ENCODE measurements at places on chromosomes 5 and 9. TPM values are rescaled to one million over a fixed set of nuclear protein-coding genes. Genes with fewer than 3 reads are reported as not detected.

The PRDM12 gene
- not detected for polyA plus RNA-seq

The PCDHGB7 gene
- polyA plus RNA-seq, result 1.1 TPM

GRCh38 chr5:81505672-81506071 lies 111.7 kb upstream of the ACOT12 start:
- H3K4me3 ChIP-seq, result no peak overlapping the region
- no peaks in the 10 kb centered on the region for H3K27me3 ChIP-seq
- H3K4me1 ChIP-seq, result no peaks in the 10 kb centered on the region
- no peak for DNase-seq
- no peak overlapping the region for H3K27ac ChIP-seq

DNA sequence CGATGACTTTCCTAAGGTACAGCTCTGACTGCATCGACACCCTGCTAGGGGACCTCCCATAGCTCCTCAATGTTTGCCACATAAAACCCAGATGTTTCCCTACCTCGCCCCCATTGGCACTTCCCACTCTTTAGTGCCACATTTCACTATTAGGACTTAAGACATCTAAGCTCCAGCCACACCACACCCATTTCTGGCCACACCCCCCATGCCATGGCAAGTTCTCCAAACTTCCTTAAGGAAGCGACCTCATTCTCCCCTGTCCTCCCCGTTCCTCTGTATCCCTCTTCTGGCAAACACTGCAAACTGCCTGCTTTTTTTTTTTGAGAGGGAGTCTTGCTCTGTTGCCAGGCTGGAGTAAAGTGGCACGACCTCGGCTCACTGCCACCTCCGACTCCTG lies 62.9 kb downstream of the USP20 start:
- peaks cover 4% of the 10 kb centered on the region for H3K36me3 ChIP-seq
- no peaks in the 10 kb centered on the region for H3K4me1 ChIP-seq
- no peak overlapping the region for H3K4me3 ChIP-seq
- H3K27ac ChIP-seq, result no peak overlapping the region

The KDM3B gene
- polyA plus RNA-seq, result 17.2 TPM

- no peak overlapping the region for H3K27ac ChIP-seq
- DNase-seq, result no peak
- no peaks in the 10 kb centered on the region for H3K27me3 ChIP-seq
Observed at GRCh38 chr9:101977614-101978210, 239.3 kb upstream of the GRIN3A start.

GRCh38 chr5:40025586-40025985 lies 600.8 kb upstream of the DAB2 start:
- H3K27ac ChIP-seq, result no peak overlapping the region
- no peak for DNase-seq
- no peak overlapping the region for H3K4me3 ChIP-seq

The MPDZ gene
- 9.0 TPM for polyA plus RNA-seq

DNA sequence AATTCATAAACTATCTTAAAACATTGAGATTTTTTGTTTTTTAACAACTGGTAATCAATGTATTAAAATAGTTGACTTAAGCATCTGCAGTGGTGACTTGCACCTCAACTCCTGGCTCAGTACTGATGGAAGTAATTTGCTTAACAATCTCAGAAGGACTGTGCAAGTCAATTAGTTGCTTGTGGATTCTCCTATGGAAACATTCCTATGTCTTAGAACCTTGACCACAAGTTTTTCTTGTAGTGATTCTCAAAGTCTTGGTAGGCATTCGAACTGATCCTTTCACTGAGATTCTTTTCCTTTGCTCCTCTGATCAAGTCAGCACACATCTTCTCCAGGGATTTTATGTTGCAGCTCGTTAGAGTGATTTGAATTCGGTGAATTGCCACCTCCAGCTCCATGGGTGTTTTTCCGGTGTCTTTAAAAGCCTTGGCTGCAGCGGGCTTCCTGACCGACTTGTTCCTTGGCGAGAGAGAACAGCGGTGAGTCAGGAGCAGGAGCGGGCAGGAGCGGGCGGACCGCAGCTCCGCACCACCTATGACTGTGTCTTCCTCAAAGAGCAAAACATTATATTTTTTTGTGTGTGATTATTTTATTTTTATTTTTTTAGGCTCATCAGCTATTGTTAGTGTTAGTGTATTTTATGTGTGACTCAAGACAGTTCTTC lies 21.1 kb downstream of the HMGXB3 start:
- peaks cover 40% of the 10 kb centered on the region for H3K36me3 ChIP-seq
- H3K4me3 ChIP-seq, result peak overlapping the region; percentile 15
- DNase-seq, result peak; percentile 62
- no peaks in the 10 kb centered on the region for H3K27me3 ChIP-seq
- peak overlapping the region; percentile 83 for H3K27ac ChIP-seq
- H3K4me1 ChIP-seq, result peaks cover 51% of the 10 kb centered on the region

The TEX48 gene
- polyA plus RNA-seq, result not detected

The GDA gene
- 0.75 TPM for polyA plus RNA-seq

DNA sequence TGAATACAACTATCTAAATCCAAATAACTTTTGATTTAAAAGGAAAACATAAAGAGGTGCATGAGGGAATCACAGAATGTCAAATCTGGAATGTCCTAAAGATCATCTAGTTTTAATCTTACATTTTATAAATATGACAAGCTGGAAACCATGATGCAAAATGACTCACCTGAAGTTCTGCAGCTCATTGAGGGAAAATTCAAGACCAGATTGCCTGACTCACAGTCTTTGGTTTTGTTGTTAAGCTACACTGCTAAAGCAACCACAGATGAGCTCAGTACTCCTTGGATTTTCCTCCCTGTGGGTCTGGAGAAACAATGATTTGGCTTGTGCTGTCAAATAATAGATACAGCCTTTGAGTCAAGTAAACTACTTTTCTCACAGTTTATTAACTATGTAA lies 19.1 kb upstream of the EDIL3 start:
- H3K36me3 ChIP-seq, result no peaks in the 10 kb centered on the region
- no peak overlapping the region for H3K4me3 ChIP-seq
- H3K27me3 ChIP-seq, result no peaks in the 10 kb centered on the region
- DNase-seq, result peak; percentile 58
- H3K4me1 ChIP-seq, result peaks cover 2% of the 10 kb centered on the region

Measured in keratinocyte (primary cell).